Aortic smooth muscle cell (primary cell): ENCODE measurements at places on chromosomes 12 and 14. TPM values are rescaled to one million over a fixed set of nuclear protein-coding genes. Genes with fewer than 3 reads are reported as not detected.

Gene OSGEP
- 23.9 and 49.0 TPM in 2 replicates for total RNA-seq

Gene KRT3
- total RNA-seq, result not detected in 2 replicates

Gene PRH2
- total RNA-seq, result not detected in 2 replicates

Gene PAWR
- total RNA-seq, result 35.9 and 45.2 TPM in 2 replicates

Gene PCED1B
- total RNA-seq, result 0.44 and 0.66 TPM in 2 replicates

Gene LBHD2
- total RNA-seq, result not detected in 2 replicates

Gene LRP1-AS
- 0.37 TPM in 1 of 2 replicates, not detected in the other for total RNA-seq

Gene CLEC12A
- total RNA-seq, result not detected in 2 replicates

Gene CD27
- 0.12 and 0.13 TPM in 2 replicates for total RNA-seq

Gene PAH
- not detected in 2 replicates for total RNA-seq

Gene OVCH1
- 0.12 and 0.26 TPM in 2 replicates for total RNA-seq

Gene SERPINA12
- not detected in 2 replicates for total RNA-seq

Gene KLHL33
- total RNA-seq, result 0.06 and 0.13 TPM in 2 replicates

Gene NOP9
- total RNA-seq, result 16.8 and 22.3 TPM in 2 replicates

Gene TAS2R42
- total RNA-seq, result not detected in 2 replicates

Gene TMCC3
- 0.50 and 0.92 TPM in 2 replicates for total RNA-seq

Gene LMNTD1
- 0.26 TPM in 1 of 2 replicates, not detected in the other for total RNA-seq

Gene SPRING1
- 16.6 and 17.6 TPM in 2 replicates for total RNA-seq

Gene SRRM4
- total RNA-seq, result not detected in 2 replicates

Gene IRF9
- total RNA-seq, result 102 and 108 TPM in 2 replicates

Gene GPR132
- total RNA-seq, result not detected in 2 replicates

Gene KRT80
- 0.13 and 0.62 TPM in 2 replicates for total RNA-seq

Gene CFAP54
- 2.8 and 3.4 TPM in 2 replicates for total RNA-seq

Gene SLC4A8
- 2.3 and 3.0 TPM in 2 replicates for total RNA-seq

Gene CCDC38
- total RNA-seq, result under 0.01 TPM in 2 replicates

Gene MMP19
- total RNA-seq, result 6.7 and 11.0 TPM in 2 replicates

Gene SSTR1
- total RNA-seq, result 0.66 and 1.1 TPM in 2 replicates

Gene KLC1
- total RNA-seq, result 337 and 382 TPM in 2 replicates

Gene SIX1
- total RNA-seq, result 0.68 and 0.79 TPM in 2 replicates

Gene SLC25A47
- total RNA-seq, result not detected in 2 replicates

Gene GRIN2B
- total RNA-seq, result not detected in 2 replicates

Gene GPR68
- 0.75 and 1.1 TPM in 2 replicates for total RNA-seq

Gene LRCOL1
- not detected in 2 replicates for total RNA-seq

Gene HEATR5A
- total RNA-seq, result 62.0 and 76.5 TPM in 2 replicates

Gene PROX2
- not detected in 2 replicates for total RNA-seq

Gene SPPL3
- total RNA-seq, result 4.1 and 6.1 TPM in 2 replicates

Gene CLEC4D
- not detected in 2 replicates for total RNA-seq

Gene KERA
- total RNA-seq, result not detected in 2 replicates

Gene GLIPR1L1
- not detected in 2 replicates for total RNA-seq

Gene TRPV4
- 0.19 and 0.53 TPM in 2 replicates for total RNA-seq

Gene FITM1
- 0.13 and 0.19 TPM in 2 replicates for total RNA-seq

Gene CRY1
- 9.5 and 9.9 TPM in 2 replicates for total RNA-seq

Gene RPS6KA5
- 1.6 and 2.3 TPM in 2 replicates for total RNA-seq

Gene TCTN2
- total RNA-seq, result 11.6 and 15.4 TPM in 2 replicates

Gene EFS
- total RNA-seq, result 6.3 and 10.7 TPM in 2 replicates

Gene CCDC196
- not detected in 2 replicates for total RNA-seq

Gene ANO2
- total RNA-seq, result 0.13 TPM in 1 of 2 replicates, not detected in the other

Gene AHSA1
- 103 and 133 TPM in 2 replicates for total RNA-seq

Gene DACT1
- total RNA-seq, result 3.2 and 5.3 TPM in 2 replicates

Gene CBLN3
- 3.0 and 4.5 TPM in 2 replicates for total RNA-seq

Gene DNAI7
- 0.13 and 0.37 TPM in 2 replicates for total RNA-seq

Gene ACOT6
- not detected in 2 replicates for total RNA-seq

Gene ACSM4
- total RNA-seq, result not detected in 2 replicates

Gene SIX4
- 5.2 and 5.3 TPM in 2 replicates for total RNA-seq
